ENCODE measurements at places on chromosomes 2 and 18.

DNA sequence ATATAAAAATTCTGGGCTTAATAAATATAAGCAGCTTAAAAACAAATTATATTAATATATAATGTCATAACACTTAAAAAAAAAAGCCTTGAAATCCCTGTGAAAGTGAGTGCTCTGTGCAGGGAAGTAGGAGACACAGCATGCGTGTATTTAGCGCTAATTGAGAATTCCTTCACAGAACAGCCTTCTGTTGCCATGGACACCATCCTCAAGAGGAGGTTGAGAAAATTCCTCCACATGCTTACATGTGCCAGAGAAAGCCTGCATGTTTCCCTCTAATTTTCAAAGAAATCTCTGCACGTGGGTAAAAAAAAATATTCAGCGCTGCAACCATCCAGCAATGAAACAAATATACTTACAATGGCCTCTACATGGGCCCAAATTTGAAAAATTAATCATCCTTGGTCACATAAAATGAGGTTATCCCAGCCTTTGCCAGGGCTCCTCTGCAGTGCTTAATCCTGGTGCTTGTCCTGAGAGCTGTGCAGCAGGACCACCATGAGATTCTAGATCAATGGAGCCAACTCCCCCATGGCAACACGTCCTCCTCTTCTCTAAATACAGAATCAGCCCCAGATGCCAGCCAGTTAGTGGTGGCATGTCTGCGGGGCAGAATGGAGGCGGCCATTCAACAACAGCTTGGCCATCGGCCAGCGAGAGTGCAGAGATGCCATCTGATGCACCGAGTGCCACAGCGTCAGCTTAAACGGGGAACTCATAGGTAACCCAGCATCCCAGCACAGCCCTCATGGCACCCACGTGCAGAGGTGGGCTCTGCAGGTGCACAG is 228.0 kb downstream of the MYT1L start:
- DNase-seq, result no peak

- no peak for DNase-seq
These were observed 312.9 kb downstream of the GULP1 start for GRCh38 chr2:188604579-188604978.

- DNase-seq, result no peak
These were observed 108.8 kb downstream of the RND3 start for GRCh38 chr2:150378686-150379085.

DNA sequence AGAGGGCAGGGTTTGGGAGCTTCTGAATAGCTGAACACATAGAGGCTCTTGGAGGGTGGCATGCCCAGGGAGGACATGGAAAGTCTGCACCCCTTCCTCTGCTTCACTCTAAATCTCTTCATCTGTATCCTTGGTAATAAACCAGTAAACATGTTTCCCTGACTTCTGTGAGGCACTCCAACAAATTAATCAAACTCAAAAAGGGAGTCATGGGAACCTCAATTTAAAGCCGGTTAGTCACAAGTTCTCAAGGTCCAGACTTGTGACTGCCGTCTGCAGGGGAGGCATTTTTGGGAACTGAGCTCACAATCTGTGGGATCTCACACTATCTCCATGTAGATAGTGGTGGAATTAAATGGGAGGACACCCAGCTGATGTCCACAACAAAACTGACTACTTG is 33.1 kb upstream of the STON1 start:
- no peak for DNase-seq

- DNase-seq, result no peak
These were observed 287.8 kb upstream of the SETBP1 start for GRCh38 chr18:44392933-44393332.

- DNase-seq, result no peak
These were observed 11.1 kb upstream of the RAB17 start for GRCh38 chr2:237601453-237602116.

DNA sequence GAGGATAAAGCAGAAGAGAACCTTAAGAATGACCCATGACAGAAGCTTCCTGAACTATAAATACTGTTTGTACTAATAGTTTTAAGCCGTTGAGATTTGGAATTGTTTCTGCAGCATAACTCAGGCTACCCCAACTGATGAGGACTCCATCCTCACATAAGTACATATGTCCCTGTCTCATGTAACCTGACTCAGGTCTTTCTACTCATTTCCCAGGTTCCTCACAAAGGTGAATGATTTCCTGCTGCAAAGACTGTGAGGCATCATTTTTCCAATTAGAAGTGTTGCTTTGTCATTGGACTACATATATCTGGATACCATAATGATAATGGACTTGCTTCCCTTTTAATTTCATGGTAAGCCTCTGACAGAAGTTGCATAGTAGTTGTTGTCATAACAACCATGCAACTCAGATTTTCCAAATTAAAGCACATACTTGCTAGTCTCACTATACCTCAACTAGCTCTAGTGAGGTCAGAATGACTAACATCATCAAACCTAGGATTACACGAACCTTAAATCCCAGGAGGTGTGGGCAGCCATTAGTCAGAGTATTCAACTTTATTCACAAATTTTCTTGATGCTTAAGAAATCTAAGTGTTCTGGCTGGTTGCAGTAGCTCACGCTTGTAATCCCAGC is 38.0 kb upstream of the NEDD4L start:
- no peak for DNase-seq

- peak; percentile 100 for DNase-seq
These were observed 602 bp upstream of the DNPEP start for GRCh38 chr2:219388121-219388906.

- no peak for DNase-seq
These were observed 1.6 kb upstream of the SNED1 start for GRCh38 chr2:240996834-240997140.

DNA sequence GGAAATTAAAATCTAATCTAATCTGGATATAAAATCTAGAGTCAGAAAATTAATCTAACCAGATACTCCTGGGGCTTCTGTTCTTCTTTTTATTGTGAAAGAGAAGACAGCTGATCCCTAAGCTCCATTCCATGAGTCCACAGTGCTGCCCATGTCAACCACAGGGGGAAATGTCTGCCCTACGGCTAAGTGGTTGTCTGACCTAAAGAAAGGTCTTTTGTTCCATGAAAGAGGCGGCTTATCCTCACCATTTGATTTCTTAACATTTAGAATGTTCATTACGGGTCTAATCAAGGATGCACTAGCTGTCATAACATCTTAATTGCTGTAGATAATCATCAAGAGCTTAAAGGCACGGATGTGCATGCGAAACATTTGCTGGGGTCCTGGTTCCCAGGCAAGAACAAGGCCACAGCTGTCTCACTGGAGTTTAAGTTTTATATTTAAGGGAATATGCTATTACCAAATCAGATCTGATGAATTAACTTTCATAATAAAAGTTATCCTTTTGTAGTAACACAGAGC is 162.6 kb downstream of the PAX3 start:
- DNase-seq, result no peak

- no peak for DNase-seq
These were observed 4.2 kb downstream of the FZD5 start for GRCh38 chr2:207765547-207765946.

DNA sequence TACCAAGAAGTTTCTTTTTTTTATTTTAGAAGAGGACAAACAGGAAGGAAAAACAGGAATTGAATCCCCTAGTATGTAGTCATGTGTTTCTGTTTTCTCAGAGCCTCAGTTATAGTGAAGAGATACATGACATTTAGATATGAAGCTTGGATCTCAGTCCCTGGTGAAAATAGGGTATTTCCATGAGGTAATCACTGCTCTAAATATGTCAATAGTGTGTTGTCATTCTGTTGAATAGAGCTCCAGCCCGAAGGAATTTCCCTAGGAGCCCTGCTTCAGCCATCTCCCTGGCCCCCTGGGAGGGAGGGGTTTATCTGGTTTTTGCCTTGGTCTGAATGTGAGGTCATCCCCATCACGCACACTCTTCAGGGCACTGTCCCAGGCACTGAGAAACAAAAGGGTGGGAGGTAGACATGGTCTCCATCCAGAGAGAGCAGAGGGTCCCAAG is 47.1 kb upstream of the REL start:
- no peak for DNase-seq

DNA sequence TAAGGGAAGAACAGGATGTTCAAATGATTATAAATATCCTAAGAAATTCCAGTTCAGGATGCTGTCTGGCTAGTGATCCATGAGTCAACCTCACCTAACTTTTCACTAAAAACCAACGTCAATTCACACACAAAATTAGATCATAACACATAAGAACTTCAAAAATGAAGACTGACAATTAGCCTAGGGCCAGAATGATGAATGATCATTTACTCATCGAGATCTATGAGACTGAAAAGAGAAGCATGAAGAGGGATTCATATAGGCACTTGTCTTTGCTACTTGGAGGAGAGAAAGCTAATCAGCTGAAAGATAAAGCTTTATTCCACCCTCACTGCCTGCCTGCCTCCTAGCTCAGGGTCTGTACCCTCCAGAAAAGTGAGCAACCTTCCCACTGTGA is 29.8 kb downstream of the ADD2 start:
- no peak for DNase-seq

GRCh38 chr2:160479269-160479668 is 14.3 kb downstream of the RBMS1 start:
- no peak for DNase-seq

DNA sequence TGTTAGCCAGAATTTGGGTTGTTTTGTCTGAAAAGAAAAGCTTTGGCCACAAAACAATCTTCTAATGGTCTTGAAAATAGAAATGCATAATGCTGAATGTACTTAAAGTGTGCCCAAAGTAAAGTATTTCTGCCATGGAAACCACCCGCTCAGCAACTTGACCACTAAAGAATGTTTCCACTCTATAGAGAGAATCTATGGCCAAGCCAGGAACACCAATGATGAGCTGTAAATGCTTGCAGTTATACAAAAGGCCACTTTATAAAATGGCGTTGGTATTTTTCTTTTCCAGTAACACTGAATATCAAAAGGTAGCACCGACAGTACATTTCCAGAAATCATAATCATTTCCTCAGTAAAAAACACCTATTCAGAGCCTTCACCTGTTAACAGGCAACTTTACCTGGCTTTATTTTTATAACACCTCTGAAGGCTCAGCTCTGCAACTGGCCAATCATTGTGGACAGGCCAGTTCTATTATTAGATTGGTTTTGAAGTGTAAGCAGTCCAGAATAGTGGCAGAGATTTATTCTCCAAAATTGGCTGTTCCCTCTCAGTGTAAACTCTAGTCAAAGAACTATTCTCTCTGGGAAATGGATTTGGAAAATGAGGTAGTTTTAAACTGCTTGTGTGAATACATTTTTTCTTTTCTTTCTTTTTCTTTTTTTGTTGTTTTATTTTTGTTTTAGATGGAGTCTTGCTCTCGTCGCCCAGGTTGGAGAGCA is 36.1 kb downstream of the SLC40A1 start:
- DNase-seq, result no peak

- no peak for DNase-seq
These were observed 117.6 kb downstream of the CAMKMT start for GRCh38 chr2:44479127-44479887.

DNA sequence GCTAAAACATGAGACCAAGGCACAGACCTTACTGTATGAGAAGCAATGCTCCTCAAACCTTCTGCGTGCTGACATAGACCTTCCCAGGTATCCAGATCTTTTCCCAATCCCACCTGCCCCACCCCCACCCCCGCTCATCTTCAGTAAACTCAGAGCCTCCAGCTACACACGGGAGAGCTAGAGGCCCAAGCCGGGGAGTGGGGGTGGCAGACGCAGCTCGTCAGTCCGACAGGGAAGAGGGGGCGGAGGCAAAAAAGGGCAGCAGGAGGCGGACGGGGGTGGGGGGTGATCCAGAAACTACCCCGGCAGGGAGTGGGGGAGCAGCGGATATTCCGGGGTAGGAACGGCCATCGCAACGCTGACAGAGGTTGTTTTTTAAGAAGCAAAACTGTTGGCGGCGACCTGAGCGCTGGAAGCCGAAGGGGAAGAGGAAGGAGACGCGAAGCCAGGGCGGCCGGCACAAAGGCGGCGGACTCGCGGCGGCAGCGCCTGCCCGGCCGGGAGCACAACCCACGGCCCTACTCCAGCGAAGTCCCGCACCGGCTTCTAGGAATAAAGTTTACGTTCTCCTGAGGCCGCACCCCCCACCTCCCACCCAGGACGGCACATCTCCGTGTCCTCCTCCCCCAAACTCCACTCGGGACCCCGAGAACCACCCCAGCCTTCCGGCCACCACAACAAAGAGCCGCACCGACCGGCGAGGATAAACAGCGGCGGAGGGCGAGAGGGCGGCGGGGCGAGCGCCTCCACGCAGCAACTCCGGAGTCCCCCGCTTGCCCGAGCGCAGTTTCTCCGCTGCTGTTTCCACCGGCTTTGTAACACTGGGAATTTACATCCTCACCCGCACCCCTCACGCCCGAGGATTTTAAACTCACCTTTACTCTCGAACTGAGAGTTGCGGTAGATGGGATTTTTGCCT is 722 bp downstream of the BAZ2B start:
- peak; percentile 51 for DNase-seq

DNA sequence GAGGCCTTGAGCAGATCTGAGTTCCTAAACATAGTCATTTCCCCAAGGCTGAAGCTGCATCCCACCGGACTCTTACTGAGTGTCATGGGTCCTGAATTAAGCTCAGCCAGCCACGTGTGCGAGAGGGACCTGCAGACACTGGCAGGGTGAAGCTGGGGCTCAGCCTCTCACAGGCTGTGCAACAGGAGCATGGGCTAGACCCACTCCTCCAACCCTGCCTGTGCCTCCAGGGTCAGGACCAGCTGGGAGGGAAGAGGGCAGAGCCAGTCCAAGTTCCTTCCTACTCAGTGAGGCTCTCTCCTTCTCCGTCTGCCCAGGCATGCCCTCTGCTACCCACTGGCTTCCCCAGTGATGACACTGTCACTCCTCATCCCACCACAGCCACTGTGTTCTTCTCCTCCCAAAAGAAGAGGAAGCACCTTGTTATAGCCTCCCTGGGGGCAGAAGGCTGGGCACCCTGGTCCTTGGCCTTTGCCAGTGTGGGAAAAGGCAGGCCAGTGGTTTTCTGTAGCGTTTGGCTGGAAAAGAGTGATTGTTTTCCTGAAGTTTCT is 78.9 kb downstream of the KCNF1 start:
- no peak for DNase-seq

DNA sequence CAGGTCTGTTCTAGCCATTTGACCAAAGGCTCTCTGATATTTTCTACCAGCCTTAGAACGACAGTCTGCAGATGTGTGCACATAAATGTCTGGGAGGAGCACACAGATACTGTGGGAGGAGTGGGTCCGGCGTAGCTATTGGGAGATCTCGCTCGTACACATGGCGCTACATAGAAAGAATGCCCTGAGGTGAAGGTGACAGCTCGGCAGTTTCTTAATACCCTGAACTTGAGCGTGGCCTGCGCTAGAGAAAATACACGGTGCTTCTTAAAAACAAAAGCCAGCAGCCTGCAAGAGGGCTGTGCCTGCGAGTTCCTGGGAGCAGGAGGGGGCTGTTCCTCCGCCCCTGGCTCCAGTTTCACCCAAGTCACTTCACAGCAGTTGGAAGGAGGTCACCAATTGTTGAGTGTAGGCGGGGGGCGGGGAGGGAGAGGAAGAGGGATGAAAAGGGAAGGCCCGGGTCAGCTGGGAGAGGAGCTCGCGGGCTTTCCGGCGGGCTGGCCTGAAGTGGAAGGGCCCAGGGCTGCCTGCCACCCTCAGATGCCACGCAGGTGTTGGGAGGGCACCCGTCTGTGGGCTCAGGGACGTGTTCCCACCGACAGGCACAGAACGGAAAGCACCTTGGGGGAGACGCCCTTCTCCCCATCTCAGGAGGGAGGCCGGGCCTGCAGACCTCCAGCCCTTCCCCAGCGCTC is 124.7 kb upstream of the ZNF516 start:
- no peak for DNase-seq

GRCh38 chr2:69499242-69499641 is 62.0 kb upstream of the NFU1 start:
- DNase-seq, result no peak
